Hematopoietic multipotent progenitor cell treated with erythropoietin and hydrocortisone succinate and interleukin-3 and kit ligand, for 6 days (in vitro differentiated cells): ENCODE measurements at places on chromosomes 7 and 10.
A peak's percentile ranks its signal among the peaks of the same experiment; 100 is the strongest.

- DNase-seq, result no peak
Measured at GRCh38 chr10:110168601-110169481, 38.6 kb upstream of the MXI1 start.

- no peak for DNase-seq
Measured at GRCh38 chr7:4015996-4016395, 666.1 kb upstream of the FOXK1 start.

GRCh38 chr7:77537778-77538280, 734 bp downstream of the PTPN12 start:
- DNase-seq, result peak; percentile 66

- DNase-seq, result no peak
Measured at GRCh38 chr10:20993389-20993788, 96.3 kb upstream of the NEBL start.

DNA sequence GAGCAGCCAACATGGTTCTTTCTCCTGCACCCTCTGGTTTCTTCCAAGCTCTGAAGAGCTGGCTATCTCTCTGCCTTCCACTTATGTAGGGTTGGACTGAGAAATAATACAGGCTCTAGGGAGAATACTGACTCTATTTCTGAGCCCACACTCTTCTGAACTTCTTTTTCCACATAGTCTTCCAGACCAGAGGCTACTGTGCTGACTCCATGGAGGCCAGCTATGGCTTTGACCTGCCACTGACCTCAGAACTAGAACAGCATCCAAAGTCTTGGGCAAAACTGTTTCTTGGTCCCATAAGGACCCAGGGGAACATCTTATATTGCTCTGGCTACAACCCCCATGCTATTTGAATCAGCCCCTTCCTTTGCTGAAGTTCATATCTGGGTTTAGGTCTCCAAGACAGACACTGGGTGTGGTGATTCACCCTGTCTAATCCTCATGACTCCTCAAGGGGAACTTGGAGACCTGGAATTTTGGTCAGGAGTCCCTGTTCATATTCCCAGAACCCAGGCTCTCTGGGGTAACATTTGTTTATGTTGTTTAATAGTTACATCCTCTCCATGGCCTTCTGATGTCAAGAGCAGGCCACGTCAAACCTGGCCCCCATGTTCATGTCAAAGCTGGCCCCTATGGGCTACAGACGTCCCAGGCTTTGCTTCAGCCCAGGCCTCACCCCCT, 12.1 kb upstream of the PLAU start:
- DNase-seq, result no peak

- no peak for DNase-seq
Measured at GRCh38 chr7:127911968-127912511, 119.2 kb downstream of the LRRC4 start.

- no peak for DNase-seq
Measured at GRCh38 chr7:40474790-40475680, 340.2 kb downstream of the SUGCT start.

- DNase-seq, result peak; percentile 35
Measured at GRCh38 chr7:138388673-138389491, 71.2 kb upstream of the TRIM24 start.

- no peak for DNase-seq
Measured at GRCh38 chr10:54904833-54905232, 103.8 kb upstream of the PCDH15 start.

DNA sequence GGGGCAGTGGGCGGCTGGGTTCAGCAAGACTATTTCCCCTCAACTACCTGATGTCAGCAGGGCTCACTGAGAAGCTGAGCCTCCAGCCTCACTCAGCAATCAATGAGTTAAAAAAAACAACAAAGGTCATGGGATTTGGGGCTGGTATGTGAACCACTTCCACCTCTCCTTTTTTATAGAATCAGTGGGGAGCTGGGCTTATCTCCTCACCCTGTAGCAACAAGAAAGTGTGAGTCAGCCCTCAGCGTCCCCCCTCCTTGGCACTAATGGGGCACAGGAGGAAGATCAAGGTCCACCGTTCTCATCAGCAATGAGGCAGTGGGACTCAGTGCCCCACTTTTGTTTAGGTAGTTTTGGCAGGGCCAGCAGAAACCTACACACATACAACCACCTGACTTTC, 823.5 kb upstream of the POM121L12 start:
- no peak for DNase-seq

GRCh38 chr7:117623606-117624005, 143.8 kb downstream of the CFTR start:
- no peak for DNase-seq

DNA sequence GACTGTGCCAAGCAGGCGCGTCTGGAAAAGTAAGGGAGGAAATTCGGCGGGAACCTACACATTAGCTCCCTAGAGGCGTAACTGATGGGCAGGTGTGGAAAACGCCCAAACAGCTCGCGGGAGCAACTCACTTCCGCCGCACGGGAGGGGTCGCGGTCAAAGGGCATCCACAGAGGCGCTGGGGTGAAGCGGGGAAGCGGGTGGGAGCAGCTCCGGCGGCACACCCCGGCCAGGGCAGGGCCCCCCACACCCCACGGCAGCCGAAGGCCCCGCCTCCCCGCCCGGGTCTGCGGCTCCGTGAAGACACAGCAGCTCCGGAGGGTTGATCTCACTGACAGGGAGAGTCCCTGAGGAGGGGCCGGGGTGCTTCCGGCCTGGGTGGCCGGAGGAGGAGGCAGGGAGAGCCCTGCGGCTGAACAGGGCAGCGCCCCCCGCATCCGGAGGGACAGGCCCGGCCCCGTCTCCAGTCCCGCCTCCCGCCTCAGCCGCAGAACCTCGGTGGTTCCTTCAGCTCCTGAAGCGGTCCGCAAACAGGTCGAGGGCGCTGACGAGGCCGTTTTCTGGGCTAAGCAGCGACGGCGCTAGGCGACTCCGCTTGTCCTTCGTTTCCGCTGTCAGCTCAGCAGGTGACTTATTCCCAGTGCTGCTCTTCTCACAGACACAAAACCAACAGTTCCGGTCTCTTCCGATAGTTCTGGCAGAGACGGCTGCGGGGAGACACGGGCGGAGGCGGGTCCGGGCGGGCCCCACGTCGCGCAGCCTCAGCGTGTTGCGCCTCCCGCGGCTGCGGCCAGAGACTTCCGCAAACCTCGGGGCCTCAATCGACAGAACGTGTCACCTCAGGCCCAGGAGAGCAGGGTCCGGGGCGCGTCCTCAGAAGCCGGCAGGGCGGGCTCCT, 276.1 kb downstream of the DNAJB6 start:
- peak; percentile 34 for DNase-seq

- no peak for DNase-seq
Measured at GRCh38 chr10:70851597-70852475, 36.1 kb downstream of the SGPL1 start.

- no peak for DNase-seq
Measured at GRCh38 chr10:102649797-102650654, 5.7 kb downstream of the TRIM8 start.

- DNase-seq, result no peak
Measured at GRCh38 chr7:46478046-46478445, 557.0 kb upstream of the IGFBP3 start.

DNA sequence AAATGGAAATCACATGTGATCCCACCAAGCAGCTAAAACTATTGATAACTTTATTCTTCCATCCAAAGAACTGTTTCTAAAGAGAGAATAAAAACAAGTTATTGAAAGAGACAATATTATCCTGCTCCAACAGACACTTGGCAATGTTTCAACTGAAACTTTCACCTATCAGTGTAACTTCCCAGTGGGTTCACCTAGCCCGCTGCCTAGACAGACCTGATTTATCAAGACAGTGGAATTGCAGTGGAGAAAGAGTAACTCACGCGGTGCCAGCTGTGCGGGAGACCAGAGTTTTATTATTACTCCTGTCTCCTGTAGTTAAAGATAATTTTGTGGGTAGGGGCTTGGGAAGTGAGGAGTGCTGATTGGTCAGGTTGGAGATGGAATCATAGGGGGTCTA, 199.8 kb downstream of the AHR start:
- peak; percentile 26 for DNase-seq

GRCh38 chr10:128025437-128025836, 100.8 kb downstream of the MKI67 start:
- no peak for DNase-seq

DNA sequence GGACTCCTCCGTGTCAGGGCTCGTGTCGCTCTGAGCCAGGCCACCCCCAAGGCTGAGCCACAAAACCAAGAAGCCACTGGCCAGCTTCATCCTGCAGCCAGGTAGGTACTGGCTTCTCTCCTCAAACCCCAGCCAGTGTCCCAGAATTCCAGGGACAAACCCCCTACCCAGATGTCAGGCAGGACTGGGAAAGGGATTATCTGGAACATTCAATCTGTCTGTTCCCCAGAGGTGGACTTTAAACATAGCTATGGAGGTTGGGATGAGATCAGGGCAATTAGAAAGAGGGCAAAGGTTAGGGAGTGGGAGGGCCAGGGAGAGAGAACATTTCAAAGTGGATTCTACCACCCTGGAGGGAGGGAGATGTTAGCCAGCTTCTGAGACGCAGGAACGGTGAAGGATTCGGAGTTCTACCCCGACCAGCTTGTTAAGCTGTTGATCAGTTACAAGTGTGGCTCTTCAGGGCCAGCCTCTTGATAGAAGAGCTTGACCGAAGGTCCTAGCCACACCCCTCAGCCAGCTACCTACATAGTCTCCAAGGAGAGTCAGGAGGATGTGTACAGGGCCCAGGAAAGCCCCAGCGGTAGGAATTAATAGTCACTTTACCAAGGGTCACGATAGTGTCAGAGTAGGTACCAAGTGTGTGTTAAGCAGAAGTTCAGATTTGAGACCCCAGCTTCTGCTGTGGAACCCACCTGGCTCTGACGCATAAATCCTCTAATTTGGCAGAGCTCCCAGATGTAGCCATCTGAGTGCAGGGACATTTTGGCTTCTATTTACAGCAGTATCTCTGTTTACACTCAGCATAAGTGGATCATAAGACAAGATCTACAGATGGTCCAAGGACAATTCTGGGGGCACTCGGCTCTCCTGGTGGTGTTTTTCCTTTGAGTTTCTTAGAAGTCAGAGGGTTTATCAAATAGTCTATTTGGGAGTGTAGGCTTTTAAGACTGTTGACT, at the start of gene PLA2G12B:
Gene PLA2G12B (minus strand): TSS at position 211 of the 959 bp plus-strand sequence. CDS start 121 bp downstream, at position 90.
- no peak for DNase-seq

DNA sequence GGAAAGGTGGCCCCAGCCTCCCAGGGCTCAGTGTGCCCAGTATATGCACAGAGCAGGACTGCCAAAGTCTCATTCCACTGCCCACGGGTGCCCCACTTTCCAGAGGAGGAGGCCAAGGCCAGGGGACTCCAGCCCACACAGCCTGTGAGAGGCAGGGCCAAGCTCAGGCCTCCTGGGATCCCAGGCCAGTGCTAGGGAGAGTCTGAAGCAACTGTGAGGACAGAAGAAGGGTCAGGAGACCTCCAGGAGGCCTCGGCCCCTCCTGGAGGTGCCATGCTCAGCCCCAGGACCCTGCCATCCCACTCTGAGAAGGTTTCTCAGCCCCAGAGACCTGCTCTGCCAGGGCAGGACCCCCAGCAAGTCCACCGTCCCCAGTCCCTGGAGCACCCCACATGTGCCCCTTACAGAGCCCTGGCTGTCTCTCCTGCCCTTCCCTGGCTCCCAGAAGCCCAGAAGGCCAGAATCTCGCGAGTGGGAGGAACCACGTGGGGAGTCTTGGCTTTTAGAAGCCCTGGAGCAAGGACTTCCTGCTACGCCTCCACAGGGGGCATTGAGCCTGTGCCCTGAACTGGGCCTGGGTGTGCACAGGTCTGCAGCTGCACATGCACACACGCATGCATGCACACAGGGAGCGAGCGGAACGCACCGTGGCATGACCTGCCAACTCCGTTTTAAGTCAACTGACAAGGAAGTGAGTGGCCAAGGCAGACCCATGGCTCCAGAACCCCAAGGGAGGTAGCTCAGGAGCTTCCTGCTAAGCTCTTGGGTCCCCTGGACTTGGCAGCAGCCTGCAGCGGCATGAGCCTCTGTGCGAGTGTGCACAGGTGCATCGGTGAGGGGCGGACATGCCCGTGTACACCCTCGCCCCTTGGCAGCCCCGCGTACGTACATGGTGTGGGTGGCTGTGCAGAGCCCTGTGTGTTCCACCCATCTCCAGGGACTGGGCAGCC, 33.6 kb downstream of the ZCCHC24 start:
- no peak for DNase-seq

DNA sequence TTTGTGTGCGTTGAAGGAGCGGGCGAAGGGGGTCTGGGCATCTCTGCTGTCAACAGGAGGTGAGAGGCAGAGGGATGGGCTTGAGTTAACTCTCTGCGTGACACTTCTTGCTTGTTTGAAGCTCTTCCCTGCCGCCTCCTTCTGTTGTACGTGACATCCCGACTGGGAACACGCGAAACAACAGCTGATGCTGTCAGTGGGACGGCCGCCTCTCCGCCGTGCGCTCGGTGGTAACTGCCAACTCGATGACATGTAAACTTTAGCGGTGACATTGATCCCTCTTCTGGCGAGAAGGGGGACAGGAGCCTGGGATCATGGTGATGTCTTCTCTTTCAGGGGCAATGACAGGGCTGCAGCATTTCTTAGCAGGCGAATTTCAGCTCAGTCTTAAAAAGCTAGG, 394.5 kb downstream of the TYW1 start:
- no peak for DNase-seq

DNA sequence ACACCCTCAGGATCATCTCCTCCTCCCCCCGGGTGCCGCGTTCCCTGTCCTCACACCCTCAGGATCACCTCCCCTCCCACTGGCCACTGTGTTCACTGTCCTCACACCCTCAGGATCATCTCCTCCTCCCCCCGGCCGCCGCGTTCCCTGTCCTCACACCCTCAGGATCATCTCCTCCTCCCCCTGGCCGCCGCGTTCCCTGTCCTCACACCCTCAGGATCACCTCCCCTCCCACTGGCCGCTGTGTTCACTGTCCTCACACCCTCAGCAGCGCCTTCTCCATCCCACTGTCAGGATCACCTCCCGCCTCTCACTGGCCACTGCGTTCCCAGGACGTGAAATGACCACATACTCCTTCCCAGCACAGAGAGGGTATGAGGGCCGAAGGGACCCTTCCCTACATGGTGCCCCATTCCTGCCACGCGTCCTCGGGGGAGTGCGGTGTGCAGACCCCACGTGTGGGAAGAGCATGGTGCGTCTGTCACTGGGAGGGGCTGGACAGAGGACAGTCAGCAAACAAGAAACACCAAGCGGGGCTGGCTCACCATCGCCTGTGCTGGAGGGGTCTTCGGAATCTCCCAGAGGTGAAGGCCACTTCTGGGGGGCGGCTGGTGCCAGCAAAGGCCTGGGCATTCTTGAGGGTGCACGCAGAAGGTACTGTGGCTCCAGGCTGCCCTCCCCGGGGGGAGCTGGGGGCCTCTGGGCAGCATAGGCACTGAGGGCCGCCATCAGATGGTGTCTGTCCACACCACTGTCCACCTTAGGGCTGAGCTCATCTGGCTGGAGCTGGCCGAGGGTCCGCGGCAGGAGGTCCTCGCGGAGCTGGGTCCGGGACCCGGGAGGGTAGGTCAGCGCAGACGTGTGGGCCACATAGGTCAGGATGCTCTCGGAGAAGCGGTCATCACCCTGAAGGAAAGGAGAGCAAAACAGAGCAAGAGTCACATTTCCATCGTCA, 421.0 kb downstream of the PTPRN2 start:
- no peak for DNase-seq
